ENCODE measurements at places on chromosomes 1 and 21.

DNA sequence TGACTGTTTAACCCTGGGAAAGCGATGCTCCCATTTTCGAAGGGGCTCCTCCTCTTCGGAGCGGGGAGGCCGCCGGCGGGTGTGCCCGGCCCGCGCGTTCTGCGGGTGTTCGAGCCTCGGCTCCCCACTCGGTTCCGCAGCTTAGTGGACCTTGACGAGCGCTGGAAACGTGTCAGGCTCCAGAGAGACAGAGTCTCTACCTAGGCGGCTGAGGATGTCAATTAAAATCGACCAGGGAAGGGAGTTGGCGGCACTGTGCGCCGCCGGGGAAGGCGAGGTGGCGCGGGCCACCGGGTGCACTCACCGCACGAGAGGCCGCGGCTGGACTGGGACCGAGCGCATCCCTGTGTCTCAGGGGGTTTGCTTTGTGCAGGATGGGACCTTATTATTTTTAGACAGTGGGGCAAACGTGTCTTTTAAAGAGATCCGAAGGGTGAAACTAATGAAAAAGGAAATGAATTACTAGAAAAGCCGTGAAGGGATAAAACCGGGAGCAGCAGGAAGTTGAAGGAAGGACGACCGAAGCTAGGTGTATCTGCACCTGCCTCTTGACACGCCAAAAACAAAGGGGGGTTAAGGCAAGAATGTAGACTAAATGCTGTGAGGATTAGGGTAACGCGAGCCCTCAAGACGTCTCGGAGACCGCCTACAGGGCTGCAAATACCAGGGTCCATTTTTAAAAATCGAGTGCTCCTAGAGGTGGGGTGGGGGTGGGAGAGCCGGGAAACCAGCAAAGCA lies 5.6 kb downstream of the LHX4 start:
- no peak for DNase-seq

DNA sequence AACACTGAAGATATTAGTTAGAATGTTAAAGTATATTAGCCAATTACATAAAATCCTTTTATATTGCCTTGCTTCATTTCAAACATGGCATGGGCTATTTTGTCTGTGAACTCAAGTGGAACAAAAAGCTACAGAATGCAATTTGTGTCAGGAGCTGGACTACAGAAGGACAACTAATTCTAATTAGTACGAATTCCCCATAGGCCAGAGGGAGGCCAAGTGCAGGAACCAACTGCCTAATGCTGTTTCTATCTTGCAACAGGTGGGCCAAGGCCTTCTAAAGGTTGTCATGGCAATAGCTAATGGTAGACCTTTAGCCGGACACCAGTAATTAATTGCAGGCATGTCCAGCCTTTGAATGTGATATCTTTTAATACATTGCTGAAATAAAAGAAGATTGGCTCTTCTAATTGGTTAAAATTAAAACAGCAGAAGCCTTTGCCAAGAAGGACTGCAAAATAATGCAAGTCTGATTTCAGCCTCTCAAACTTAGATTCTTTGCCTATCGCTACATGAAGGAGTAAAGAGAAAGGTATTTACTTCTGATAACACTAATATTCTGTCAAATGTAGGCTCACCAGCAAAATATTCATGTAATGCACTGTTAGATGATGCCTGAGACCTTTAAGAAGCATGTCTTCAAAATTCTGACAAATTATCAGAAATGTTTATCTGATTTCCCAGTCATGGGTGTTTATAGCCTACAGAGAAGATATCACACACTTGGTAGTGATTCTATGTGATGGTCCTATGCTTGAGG lies 232.1 kb downstream of the LMO4 start:
- no peak for DNase-seq

- DNase-seq: no peak
Measured at GRCh38 chr1:182337736-182338571, 53.6 kb downstream of the GLUL start.

- DNase-seq: no peak
Measured at GRCh38 chr1:192561301-192561700, 14.3 kb upstream of the RGS1 start.

- DNase-seq: no peak
Measured at GRCh38 chr1:158506369-158506987, 34.5 kb downstream of the OR10R2 start.

DNA sequence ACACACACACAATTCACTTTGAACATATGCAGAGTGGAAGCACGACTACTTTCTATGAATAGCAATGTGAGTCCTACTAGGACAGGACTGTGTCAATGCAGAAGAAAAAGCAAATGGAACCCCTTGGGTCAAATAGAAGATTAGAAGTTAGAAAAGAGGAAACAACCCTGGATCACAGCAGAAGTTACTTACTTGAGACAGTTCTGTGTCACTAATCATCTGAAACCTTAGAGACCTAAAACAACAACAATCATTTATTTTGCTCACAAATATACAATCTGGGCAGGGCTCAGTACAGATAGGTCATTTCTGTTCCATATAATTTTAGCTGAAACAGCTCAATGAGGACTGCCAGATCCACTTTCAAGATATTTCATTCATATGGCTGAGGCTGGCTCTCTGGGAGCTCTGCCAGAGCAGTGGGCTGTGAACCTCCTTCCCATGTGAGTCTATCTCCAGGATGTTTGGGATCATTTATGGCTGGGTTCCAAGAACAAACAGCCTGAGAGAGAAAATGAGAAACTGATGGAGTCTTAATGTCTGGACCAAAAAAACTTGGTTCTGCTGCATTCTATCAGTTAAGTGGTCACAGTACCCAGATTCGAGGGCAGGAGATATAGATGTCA lies 42.5 kb upstream of the IL10 start:
- no peak for DNase-seq

DNA sequence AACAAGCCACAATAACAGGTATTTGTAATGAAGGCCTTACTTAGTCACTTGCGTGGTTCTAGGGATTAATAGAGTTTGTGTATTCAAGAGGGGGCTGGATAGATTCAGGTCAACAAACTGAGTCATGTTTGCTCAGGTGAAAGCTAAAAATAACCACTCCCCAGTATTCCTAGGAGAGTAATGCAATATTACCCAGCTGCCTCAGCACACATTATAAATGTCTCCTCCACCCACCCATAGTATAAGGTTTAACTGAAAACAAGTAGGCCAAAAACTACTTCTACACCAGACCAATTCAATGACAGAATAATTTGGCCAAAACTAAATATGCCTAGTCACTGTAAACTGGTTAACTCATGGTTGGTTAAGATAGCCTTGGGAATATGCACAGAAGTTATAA lies 34.4 kb downstream of the WLS start:
- DNase-seq: no peak

GRCh38 chr1:32878637-32879041 lies 7.7 kb upstream of the HPCA start:
- no peak for DNase-seq

DNA sequence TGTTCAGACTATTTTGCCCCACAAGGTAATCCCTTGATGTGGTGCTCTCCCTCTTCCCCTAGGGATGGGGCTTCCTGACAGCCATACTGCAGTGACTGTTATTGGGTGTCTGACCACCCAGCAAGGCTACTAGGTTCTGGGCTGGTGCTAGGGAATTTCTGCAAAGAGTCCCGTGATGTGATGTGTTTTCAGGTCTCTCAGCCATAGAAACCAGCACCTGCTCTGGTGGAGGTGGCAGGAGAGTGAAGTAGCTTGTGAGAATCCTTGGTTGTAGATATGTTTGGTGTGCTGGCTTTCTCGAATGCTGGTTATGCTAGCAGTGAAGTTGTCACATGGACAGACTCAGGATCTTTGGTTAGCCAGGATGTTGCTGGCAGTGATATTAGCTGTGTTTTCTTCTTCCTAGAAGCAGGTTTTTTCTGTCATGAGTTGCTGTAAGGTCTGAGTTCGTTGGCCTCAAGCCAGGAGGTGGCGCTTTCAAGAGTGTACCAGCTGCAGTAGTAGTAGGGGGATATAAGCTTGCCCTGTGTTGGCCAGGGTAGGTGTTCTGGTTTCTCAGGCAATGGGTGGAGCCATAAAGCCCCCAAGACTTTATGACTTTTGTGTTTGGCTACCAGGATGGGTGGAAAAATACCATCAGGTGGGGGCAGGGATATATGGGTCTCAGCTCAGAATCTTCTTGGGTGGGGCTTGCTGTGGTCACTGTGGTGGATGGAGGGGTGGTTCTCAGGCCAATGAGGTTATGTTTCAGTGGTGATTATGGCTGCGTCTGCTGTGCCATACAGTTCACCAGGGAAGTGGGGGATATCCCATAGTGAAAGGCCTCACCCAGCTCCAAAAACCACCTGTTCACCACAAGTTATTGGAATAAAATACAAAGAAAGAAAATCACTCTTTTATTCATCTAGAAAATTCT lies 1112.3 kb downstream of the KCNT2 start:
- DNase-seq: no peak

DNA sequence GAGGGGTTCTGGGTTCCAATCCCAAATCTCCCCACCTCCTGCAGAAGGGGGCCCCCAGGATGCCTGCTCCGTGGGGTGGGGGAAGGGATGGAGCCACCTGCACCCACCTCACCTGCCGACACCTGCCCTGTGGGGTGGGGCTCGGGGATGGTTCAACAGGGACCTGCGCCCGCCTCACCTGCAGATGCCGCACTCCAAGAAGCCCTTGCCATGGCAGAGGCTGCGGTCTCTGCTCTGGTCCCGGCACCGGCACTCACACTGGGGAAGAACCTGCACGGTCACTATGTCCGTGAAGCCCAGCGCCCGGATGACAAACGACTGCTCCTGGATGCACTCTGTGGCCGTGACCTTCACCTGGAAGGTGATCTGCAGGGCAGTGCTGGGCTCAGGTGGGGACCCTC lies 18.1 kb upstream of the PTTG1IP start:
- no peak for DNase-seq

DNA sequence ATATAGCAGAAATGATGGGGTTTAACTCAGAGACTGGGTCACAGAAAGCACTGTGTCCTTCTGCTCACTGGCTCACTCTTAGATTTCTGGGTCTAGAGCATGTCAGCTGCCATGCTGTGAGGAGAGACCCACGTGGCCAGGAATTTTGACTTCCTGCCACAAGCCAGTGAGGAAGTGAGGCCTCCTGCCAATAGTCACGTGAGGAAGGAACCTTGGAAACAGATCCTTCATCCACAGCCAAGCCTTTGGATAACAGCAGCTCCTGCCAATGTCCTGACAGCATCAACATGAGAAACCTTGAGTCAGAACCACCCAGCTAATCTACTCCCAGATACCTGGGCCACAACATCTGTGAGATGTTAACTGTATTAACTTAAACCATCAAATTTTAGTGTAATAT lies 114.5 kb upstream of the PLPPR5 start:
- no peak for DNase-seq

GRCh38 chr1:223426936-223427335 lies 33.7 kb downstream of the CCDC185 start:
- no peak for DNase-seq

GRCh38 chr1:59718064-59718988 lies 96.4 kb upstream of the HOOK1 start:
- no peak for DNase-seq

DNA sequence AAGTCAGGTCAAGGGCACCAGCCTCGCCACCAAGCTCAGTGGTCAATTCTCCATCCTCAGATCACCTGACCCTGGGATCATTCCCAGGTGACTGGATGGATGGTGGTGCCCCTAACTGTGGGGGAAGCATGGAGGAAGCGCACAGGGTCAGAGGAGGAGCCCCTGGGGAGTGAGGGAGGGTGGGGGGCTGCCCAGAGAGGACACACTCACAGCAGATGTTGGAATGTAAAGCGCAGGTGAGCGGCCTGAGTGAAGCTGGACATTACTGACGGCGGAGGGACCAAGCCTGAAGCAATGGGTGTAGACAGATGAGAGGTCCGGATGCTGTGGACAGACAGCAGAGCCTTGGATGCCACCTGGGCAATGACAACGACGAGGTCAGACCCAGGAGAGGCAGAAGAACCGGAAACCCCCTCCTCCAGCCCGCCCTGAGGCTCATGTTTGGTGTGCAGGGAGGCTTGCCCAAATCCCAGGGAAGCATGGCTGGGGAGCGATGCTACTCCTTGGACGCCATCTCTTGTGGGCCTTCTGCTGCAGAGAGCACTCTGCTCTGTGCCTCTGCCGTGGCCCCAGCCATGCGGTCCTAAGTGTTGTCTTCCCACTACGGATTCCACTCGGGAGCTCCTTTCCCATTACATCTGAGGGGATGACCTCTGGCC lies 5.7 kb upstream of the CPLANE2 start:
- no peak for DNase-seq

DNA sequence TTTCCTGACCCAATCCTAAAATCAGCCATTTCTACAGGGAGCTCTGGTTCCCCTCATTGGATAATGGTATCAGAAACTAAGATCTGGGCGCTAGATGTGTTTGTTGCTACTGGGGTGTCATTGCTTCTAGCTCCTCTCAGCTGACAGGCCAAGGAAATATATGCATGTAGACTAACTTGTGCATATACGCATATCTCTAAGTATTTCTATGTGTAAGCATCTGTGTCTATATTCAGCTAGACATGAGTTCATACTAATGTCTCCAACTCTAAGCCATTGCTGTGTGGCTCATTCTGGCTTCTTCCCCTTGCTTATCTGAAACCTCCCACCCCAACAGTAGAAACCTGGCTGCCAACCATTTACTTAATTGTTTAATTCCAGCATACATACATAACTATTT lies 130.3 kb upstream of the MAGI3 start:
- no peak for DNase-seq

DNA sequence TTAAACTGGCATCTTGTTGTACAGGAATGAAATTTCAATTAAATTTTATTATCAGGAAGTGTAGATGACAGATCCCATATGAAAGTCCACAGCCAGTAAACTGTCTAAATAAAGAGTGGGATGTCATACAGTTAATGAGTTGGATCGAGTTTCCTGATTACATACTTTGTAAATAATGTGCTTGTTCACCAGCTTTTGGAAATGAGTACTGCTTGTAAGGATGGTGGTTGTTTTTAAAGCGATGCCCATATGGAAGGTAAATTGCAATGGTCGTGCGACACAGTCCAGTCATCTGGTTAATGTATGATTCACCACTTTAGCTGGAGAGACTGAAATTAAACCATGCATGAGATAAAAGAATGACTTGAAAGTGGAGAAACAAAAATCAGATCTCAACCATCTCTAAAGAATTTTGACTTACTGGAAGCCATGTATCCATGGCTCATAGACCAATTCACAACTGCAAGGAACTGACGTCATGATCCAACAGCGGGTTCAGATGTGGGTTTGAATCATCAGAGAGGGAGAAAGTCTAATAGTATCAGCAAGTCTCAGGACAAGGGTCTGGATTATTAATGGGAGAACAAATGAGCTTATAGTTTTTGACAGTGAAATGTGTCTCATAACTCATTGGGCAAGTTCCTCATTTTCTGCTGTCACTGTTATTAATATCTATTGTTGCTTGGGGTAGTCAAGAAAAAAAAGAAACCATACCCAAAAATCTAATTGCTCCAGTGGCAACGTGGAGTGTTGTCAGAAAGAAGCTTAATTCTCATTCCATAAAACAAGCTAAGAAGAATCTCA lies 49.0 kb downstream of the MAP10 start:
- no peak for DNase-seq

GRCh38 chr1:216726435-216726834 lies 3.2 kb upstream of the ESRRG start:
- no peak for DNase-seq

GRCh38 chr1:37890378-37891014 lies 31.1 kb upstream of the MTF1 start:
- DNase-seq: no peak
